Hematopoietic multipotent progenitor cell treated with erythropoietin and hydrocortisone succinate and interleukin-3 and kit ligand, for 6 days (in vitro differentiated cells): ENCODE measurements at places on chromosomes 12 and 14.

GRCh38 chr12:57895389-57896114 is 45.8 kb upstream of the ATP23 start:
- no peak for DNase-seq

DNA sequence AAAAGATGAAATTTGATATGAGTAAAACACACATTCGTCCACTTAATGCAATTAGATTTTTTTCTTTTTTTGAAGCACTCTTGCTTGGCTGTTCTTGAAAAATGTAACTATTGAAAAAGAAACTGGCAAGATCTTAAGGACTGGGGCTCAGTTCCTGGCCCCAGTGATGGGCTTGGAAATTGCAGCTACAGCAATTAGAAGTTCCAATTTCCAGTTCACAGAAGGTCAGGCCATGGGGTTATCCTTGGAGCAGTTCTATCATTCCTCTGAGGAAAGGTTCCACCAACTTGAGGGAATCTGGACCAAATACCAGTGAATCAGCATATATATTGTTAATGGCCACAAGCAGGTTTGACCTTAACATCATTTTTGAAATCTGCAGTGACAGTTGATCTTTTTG is 18.9 kb downstream of the IGF1 start:
- no peak for DNase-seq

GRCh38 chr14:104265918-104266630 is 127.7 kb downstream of the KIF26A start:
- DNase-seq: no peak

GRCh38 chr14:102994689-102995088 is 62.7 kb downstream of the CDC42BPB start:
- no peak for DNase-seq

- no peak for DNase-seq
These were observed 21.6 kb downstream of the RFC5 start for GRCh38 chr12:118038137-118038536.

GRCh38 chr12:59927032-59927431 is 331.2 kb downstream of the SLC16A7 start:
- no peak for DNase-seq

DNA sequence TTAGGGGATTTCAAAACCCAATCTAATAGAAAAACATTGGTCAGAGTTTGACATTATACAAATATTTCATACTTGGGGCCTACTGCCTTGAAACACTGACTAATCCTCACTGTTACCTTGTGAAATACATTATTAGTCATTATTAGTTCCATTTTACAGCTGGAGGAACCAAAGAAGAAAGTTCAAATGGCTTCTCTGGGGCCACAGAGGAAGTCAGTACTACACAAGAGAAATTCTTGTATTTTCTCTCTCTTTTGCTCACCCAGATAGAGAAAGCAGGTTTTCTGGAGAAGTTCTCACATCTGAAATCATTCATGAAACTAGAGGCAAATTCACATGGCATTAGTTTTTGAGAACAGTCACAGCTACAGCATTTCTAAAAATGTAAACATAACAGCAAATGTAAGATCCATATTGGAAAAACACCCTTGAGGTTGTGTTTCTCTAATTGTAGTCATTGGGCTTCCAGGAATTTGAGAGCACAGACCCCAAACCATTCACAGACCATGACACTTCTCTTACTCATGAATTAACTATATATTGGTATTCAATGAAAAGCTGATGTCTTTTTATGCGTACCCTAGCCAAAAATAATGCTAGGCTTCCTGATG is 83.0 kb downstream of the LLPH start:
- DNase-seq: no peak

- DNase-seq: no peak
These were observed 76.2 kb upstream of the EVL start for GRCh38 chr14:99989032-99989431.

DNA sequence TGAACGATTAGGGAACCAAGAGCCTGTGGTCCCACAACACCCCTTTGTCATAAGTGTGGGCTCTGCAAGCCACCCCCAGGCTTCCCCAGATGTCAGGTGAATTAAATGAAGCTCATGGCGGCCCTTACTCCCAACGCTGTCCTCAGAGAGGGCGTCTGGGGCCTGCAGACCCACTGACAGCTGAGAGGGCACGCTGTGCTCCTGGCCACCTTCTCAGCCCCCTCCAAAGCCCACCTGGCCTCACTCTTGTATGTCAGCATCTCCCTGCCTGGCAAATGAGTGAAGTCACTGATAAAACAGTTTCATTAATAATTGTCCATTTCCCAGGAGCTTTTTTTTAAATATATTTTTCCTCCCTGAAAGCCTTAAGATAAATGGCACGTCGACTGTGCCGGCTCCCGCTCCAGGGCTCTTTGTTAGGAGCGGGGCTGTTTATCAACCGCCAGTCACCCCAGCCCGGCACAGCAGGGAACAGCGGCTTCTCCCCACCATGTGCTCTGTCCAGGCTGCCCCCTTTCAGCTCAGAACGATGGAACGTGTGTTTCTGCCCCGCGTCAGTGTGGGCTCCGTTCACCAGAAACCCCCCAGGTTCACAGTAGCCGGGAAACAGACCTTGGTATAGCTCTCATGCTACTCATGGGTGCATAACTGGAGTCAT is 94.7 kb upstream of the SFSWAP start:
- DNase-seq: no peak

- no peak for DNase-seq
These were observed 444 bp upstream of the GEMIN2 start for GRCh38 chr14:39113685-39114072.

DNA sequence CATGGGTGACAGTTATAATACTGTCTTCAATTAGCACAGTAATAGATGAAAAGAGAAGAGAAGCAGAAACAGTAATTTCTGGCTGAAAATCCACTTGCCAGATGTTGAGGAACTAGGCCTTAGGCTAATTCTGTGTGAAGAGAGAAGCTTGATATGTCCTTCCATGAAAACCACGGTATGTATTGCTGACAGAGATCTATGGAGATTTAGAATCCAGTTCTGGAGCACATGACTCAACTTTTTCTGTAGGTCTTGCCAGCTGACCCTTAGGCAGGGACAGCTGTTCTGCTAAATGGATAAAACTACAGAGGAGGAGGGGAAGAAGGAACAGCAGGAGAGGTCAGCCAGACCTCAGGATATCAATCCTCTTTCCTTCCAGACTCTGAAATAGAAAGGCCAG is 211.5 kb downstream of the PRKD1 start:
- DNase-seq: no peak

DNA sequence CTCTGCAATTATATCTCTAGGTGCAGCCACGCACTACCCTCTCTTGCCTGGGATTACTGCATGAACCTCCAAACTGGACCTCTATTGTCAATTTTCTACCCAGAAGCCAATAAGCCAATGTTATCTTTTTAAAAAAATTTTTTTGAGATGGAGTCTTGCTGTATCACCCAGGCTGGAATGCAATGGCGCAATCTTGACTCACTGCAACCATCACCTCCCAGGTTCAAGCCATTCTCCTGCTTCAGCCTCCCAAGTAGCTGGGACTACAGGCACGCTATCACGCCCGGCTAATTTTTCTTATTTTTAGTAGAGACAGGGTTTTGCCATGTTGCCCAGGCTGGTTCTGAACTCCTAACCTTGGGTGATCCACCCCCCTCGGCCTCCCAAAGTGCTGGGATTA is 11.2 kb upstream of the PXN start:
- no peak for DNase-seq

DNA sequence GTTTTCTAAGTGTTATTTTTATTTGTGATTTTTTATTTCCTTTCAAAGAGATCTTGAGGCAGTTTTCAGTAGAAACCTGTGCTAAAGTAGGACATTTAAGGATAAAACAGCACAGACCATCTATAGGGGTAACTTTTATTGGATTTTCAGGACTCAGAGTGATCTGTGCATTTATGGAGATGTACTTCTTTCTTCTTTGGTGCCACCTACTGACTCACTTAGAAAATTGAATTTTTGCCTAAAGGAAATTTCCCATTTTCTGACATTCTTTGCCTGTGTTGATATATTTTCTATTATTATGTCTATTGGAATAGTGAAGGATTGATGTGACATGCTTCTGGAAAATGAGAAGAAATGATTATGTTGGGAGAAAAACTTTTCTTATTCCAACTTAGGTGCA is 113.0 kb downstream of the UNC79 start:
- DNase-seq: peak; percentile 62

DNA sequence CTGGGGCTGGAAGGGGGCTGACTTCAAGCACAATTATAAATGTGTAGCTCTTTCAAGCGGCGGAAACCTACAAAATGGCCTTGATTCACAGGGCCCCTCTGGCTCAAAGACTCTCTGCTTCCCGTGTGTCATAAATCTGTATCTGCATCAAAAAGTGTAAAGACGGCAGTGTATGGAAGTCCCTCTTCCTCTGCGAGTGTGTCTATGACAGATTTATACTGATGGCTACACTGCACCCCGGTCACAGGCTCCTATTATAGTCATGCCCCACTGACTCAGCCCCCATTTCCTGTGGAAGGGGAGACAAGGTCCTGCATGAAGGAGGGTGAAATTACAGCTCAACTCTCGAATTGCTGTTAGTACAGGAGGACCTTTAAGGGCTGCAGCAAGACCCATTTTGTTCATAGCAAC is 68.6 kb downstream of the HMGA2 start:
- no peak for DNase-seq

- DNase-seq: peak; percentile 95
These were observed 2.2 kb downstream of the RCOR1 start for GRCh38 chr14:102594514-102595175.

DNA sequence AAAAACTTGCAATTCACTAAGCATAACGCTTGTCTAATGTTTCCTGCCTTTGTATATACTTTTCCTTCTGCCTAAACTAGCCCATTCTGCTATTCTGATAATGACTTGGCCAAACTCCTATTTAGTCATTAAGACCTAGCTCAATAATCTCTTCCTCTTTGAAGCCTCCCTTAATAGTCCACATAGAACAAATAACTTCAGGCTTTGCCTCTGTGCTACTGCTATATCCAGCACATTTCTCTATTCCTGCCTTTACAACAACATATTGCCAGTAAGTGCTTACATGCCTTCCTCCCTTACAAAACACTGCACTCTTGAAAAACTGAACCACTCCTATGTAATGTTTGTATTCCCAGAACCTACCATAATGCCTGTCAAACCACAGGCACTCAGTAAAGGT is 13.8 kb downstream of the PRICKLE1 start:
- no peak for DNase-seq

DNA sequence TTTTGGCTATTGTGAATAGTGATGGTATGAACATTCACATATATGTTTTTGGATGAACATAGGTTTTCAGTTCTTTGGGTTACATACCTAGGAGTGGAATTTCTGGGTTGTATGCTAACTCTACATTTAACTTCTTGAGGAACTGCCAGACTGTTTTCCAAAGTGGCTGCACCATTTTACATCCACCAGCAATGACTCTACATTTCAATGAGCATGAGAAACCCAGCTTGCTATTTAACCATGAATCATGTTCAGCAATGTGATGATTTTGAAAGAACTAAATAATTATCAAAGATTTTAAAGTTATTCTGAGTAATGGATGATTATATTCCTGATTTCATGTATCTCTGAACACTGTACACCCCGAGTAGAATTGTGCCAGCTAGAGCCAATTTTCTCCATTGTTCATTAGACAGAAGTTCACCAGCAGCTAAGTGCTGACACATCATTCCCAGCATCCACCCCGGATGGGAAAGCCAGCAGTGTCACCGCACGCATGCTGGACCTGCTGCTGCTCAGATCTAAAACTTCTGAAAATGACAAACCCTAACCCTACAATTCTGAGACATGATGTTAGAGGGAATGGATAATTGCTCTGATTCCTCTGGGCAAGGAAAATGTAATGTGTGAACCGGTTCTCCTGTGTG is 13.3 kb upstream of the ANAPC5 start:
- no peak for DNase-seq

DNA sequence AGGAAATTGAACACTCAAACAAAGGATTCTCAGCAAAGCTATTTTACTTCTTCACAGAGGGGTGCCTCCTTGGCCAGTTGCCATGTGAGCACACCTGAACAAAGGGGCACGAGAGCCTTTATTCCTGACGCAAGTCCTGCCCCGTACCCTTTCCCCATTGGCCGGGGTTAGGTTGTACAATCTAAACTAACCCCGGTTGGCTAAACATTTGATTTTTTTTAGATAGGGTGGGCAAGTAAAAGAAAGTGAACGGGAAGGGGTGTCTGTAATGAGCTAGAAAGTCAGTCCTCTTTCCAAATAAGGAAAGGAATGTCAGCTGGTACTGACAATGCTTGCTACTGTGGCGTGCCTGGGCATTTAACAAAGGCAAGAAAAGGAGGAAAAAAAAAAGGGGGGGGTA is 135.5 kb upstream of the CDKN3 start:
- no peak for DNase-seq

GRCh38 chr14:92880851-92881250 is 42.1 kb upstream of the CHGA start:
- DNase-seq: peak; percentile 15

- DNase-seq: no peak
These were observed 57.6 kb upstream of the SEL1L start for GRCh38 chr14:81591266-81591665.

DNA sequence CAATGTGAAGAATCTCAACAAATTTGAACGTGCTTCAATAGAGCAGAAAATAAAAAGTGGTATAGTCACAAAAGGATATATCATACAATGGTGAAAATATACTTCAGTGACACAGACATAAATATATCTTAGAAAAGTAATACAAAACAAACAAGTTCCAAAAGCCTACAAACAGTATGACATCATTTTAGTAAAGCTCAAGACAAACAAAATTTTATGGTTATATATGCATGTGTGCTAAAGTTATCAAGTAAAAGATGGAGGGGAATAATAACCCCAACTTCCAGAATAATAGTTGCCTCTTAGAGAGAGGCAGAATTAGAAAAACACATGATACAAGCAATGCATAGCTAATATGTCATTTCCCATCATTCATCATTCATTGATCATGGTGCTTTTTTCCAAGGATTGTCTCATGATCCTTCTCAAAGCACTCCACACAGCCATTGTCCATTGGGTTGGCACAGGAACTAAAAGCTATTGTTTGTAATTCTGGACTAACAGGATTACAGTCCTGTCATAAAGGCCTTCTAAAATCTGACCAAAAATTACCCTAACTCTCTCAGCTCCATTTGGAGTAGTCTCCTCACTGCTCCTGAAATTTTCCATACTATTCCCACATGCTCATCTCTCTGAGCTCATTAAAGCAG is 59.5 kb downstream of the IFNG-AS1 start:
- DNase-seq: no peak
